Stimulated activated CD8-positive, alpha-beta memory T cell treated with anti-CD3 and anti-CD28 coated beads, Interleukin-15, amount 100 ng/mL, for 1 hour (primary cell): ENCODE measurements at places on chromosomes 2 and 18.

DNA sequence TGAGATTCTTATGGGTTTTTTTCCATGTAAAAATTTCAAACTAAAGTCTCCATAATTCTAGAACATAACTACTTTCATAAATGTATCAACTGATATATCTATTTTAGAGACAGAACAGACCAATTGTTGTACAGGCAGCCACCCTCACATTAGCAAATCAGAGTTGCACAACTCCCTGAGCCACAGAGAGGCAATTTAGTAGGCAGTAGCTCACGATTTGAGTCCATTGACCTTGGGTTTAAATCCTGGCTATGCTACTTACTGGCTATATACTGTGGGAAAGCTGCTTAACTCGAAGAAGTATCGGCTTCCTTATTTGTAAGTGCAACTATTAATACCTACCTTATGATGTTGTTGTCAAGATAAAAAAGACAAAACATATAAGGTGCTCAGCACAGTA is 16.2 kb downstream of the MTIF2 start:
- no peak for DNase-seq

DNA sequence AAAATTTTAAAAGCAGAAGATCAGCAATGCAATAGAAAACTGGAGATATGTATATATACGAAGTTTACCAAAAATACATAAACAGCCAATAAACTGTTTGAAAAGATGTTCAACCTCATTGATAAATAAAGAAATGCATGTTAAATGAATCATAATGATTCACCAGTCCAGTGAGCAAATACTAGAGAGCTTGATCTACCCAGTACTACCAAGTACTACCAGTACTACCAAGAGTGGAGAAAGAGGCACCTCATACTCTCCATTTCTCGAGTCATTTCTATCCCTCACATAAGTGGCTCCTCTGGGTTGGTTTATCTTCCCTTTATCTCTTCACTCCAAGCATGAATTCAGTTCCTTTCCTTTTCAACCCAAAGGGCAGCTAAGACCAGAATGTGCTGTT is 138.9 kb downstream of the MREG start:
- DNase-seq, result no peak

- no peak for DNase-seq
Measured at GRCh38 chr2:75571730-75572430, 11.1 kb upstream of the EVA1A start.

- no peak for DNase-seq
Measured at GRCh38 chr2:120736624-120737339, 1.1 kb downstream of the GLI2 start.

DNA sequence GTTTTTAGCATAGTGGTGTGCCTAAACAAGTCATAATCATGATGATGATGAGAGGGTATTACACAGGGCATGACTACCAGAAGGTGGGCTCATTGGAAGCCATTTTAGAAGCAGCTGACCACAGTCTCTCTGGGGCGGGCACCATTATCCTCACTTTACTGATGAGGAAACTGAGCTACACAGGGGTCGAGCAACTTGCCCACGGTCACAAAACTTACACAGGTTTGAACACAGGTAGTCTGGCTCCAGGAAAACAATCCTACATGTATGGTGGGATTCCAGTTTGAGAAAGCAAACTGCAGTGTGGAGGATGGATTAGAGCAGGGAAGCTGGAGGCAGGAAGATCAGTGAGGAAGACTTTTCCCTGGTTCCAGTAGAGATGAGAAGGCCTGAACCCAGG is 6.2 kb downstream of the RHOB start:
- no peak for DNase-seq

GRCh38 chr18:2969695-2970094 is 43.2 kb downstream of the LPIN2 start:
- no peak for DNase-seq

DNA sequence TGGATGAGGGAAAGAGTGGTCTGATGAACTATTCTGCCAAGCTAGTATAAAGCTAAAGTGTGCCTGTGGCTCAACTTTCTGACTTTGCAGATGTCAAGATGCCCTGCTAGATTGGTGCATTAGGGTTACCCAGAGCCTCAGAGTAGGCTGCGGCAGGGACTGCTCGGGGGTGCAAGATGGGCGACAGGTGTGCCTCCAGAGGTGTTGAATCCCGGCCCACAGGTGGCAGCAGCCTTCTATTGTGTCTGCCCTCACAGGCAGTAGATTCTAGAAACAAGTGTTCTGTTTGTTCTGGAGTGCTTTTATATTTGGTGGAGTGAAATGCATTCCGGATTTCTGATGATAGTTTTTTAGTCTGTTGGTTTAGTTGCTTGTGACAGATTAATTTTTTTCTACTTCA is 131.6 kb upstream of the IL1R2 start:
- no peak for DNase-seq

DNA sequence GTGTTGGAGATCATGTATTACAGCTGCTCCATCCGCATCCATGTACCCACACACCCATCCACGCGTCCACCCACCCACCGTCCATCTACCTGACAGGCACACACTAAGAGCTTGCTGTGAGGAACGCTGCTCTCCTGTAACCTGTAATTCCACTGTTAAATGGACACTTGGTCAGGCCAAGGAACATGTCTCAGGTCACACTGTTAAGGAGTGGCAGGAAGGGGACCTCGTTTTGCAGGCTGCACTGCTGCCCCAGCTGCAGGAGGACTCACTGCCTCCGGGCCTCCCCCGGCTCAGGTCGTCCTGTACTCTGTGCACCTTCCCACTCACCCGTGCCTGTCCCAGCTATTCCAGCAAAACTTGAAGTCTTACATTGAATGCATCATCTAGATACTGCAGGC is 170.5 kb downstream of the EIPR1 start:
- no peak for DNase-seq

GRCh38 chr2:24489465-24490180 is 1.4 kb upstream of the NCOA1 start:
- no peak for DNase-seq

- DNase-seq, result no peak
Measured at GRCh38 chr2:165843351-165843750, 49.3 kb upstream of the GALNT3 start.

DNA sequence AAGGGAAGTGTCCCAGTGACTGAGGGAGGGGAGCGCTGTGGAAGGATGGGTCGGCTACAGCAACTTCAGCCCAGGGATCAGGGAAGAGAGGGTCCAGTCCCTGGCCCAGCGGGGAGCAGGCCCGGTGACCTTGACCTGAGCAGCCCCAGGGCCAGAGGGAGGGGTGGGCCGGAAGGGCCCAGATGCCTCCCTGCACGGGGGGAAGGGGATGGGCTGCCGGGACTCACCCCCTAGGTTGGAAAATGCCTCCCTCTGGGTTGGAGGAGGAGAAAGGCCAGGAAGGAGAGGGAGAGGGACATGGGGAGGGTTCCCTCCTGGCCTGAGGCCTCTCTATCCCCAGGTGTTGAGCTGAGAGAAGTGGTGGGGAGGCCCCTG is 19.8 kb downstream of the GPC1 start:
- no peak for DNase-seq

GRCh38 chr2:173124441-173124840 is 48.8 kb downstream of the MAP3K20 start:
- DNase-seq, result no peak

GRCh38 chr18:3279201-3280185 is 17.6 kb downstream of the MYL12B start:
- no peak for DNase-seq

DNA sequence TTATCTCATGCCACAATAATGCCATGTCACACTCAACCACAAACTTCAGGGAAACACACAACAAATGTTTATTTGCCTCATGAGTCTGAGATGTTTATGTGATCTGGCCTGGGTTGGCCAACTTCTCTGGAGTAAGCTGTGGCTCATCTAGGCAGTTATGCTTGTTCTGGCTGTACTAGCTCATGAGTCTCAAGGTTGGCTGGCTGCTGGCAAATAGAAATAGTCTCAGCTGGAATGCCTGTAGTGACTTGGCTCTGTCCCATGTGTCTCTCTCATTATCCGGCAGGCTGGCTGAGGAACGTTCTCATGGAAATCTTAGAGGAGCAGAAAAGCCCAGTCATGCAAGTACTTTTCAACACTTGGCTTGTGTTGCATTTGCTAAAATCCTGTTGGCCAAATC is 234.9 kb upstream of the CDH2 start:
- DNase-seq, result no peak

GRCh38 chr18:55262021-55262560 is 302.8 kb upstream of the CCDC68 start:
- no peak for DNase-seq

GRCh38 chr18:27394687-27395086 is 209.6 kb upstream of the CHST9 start:
- no peak for DNase-seq

DNA sequence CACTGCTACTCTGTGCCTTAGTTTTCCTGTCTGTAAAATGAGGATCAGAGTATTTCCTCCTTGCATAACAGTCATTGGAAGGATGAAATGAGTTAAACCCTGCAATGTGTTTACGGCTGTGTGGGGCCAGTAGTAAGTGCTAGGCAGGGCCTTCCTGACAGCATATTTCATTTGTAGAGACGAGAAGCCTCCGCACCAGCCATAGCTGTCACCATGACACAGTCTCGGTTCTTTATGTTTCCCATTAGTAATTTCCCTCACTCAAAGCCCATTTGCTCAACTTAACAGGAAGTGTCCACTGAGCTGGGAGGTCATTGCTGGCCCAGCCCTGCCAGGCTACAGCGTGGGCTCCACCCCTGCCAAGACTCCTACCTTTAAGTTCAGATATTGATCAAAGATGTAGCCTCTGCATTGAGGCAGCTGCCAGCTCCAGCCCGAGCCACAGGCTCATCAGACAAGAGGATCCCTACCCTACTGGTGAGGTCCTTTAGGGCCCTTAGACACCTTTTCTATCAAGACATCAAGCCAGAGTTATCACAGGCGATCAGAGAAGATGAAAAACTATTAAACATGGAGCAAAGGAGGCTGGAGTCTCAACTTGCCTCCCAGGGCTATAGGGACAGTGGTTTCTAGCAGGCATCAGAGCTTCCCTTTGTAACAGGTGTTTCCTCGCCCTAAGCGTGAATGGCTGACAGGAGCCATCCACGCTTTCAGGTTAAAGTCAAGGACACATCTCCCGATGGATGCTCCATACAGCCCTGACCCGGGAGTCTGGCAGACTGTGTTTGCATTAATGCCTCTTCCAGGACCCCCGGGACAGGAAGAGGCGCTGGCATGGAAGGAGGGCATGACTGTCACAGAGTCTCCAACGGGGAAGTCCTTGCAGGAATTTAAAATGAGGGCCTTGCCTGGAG is 251.7 kb downstream of the NDUFA10 start:
- DNase-seq, result no peak

DNA sequence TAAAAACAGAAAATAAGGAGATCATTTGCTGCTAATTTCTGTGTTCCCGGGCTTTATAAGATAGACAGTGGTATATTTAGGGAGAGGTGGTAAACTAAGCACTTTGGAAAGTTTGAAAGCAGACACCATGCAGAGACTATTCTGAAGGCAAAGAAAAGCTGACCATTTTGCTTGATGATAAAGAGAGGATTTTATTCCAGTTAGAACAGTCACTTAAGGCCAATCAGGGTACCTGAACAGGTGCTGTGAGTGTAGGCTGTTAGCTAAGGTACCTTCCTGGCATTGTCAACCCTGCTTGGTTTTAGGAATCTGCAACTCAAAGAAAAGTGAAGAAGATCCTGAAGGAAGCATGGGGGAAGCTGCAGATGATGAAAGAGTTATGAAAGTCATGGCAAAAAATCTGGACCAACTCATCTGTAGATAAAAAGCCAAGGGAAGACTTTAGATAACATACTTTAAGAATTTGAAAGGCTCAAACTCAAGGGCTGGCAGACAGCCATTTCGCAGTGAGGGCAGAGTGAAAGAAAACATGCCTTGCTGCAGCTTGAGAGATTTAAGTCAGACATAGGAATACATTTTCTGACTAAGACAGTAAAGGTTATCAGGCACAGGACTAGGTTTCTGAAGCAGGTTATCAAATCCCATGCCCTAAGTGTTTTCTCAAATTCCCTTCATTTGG is 80.1 kb upstream of the ARL5A start:
- DNase-seq, result no peak

DNA sequence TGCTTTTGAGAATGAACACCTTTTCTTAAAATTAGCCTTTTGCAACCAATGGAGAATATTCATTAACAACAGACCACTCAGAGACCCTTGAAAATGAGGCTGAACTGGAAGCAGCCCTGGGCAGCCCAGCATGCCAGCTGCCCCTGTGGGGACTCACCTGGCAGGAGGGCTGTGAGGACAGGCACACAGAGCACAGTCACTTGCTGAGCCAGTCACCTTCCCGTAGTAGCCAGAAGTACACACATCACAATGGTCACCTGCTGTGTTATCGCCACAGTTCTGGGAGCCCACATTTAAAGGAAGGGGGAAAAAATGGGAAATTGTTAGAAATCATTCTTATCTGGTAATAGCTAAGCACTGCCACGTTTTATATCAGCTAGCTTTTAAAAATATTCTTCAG is 115.5 kb downstream of the LAMA1 start:
- no peak for DNase-seq
